Activated CD4-positive, alpha-beta T cell treated with anti-CD3 and anti-CD28 coated beads, Interleukin-2, amount 50 U/mL, for 4 hours (primary cell): ENCODE measurements at places on chromosomes 3 and 15.
A peak's percentile ranks its signal among the peaks of the same experiment; 100 is the strongest.

GRCh38 chr3:120100711-120101110, 6.5 kb upstream of the GSK3B start:
- DNase-seq, result no peak

GRCh38 chr3:35659768-35660167, 20.4 kb downstream of the ARPP21 start:
- no peak for DNase-seq

DNA sequence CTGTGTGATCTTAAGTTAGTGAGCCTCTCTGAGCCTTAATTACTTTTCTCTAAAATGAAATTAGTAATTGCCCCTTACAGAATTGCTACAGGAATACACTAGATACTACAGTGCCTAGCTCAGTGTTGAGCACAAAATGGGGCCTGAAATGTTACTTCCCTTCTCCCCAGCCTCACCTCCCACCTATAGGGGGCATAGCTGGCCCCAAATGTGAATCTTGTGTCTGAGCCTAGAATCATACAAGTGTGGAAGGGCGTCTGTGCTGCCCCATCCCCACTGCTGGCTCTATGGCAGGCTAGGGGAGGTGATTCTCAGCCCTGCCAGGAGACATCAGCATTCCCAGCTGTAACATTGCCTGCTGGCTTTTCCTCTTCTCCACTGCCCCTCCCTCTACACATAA, 42.7 kb downstream of the IFT122 start:
- DNase-seq, result no peak

DNA sequence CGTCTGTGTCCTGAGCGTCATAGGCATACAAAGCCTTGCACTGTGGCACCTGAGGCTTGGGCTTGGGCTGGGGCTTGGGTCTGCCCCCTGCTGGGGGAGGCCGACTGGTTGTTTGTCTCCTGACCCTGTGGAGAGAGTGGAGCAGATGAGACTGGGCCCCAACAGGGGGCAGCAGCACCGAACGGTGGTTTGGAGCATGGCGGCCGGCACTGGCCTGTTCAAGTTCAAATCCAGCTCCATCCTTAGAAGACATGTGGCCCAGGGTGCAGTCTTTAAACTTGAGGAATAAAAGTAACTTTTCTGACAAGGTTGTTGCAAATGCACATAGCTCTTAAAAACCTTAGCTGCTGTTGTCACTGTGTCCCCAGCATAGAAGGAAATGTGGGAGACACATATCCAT, 33.3 kb downstream of the CCNB2 start:
- peak; percentile 45 for DNase-seq

- DNase-seq, result no peak
Measured at GRCh38 chr3:69499899-69500421, 114.1 kb upstream of the FRMD4B start.

- no peak for DNase-seq
Measured at GRCh38 chr15:80484333-80484864, 80.2 kb downstream of the ARNT2 start.

DNA sequence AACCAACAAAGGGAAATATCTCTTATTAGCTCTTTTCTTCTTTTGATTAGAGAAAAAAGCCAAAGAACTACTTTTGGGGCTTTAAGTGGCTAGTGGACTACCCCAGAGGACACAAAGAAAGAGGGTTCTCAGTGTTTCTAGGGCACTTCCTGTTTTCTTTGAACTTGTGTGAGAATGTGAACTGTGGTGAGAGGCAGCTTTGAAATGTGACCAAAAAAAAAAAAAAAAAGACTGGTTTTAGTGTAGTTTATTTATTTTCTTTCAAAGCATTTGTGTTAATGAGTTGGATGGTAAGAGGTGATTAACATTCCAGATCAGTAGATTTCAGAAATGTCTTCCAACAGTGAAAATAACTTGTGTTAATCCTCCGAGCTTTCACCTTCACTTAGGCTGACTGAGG, 32.4 kb downstream of the SELENOT start:
- DNase-seq, result no peak

DNA sequence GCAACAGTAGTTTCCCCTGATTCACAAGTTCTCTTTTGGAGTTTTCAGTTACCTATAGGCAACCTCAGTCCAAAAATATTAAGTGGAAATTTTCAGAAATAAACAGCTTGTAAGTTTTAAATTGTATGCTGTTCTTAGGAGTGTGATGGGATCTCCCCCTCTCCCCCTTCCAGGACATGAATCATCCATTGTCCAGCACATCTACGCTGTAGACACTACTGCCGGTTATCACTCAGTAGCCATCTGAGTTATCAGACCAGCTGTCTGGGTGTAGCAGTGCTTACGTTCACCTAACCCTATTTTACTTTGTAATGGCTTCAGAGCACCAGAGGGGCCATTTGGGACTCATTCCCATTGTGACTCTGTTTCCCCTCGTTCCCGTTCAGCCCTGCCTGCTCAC, 96.7 kb upstream of the PLXNA1 start:
- no peak for DNase-seq
